ENCODE measurements at places on chromosomes 7 and 10. TPM values are rescaled to one million over a fixed set of nuclear protein-coding genes. Genes with fewer than 3 reads are reported as not detected.

- H3K4me3 ChIP-seq: no peak overlapping the region
- H3K36me3 ChIP-seq: no peaks in the 10 kb centered on the region
- DNase-seq: no peak
- H3K4me1 ChIP-seq: peaks cover 1% of the 10 kb centered on the region
These were observed 195.4 kb downstream of the SKIDA1 start for GRCh38 chr10:21329995-21330627.

DNA sequence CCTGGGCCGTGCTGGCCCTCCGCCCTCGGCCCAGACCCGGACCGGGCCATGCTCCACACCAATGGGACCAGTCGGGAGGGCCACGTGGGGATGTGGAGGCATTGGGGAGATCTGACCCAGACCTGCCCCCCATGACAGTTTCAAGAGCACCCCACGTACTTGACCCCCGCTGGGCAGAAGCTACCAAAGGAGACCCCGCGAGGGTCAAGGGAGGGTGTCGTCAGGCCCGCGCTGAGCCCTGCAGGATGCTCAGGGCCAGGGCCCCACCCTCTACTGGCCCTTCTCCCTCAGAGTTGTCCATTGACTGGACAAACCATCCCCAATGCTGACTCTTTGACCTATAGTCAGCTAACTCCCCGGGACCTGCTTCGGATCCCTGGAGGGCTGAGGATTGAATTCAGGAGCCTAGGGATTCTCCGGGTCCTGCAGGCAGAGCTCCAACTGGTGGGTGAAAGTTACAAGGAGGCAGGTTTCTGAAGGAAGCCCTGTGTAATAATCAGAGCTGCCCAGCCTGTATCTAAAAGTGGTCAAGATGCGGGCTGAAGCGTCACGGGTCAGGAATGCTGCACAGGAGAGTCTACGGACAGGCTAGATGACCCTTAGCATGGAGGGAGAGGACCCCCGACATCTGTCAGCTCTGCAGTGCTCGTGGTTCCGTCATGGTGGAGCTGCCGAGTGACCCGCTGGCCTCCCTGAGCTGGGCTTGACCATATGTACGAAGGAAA lies 498 bp upstream of the CALHM2 start:
- no peaks in the 10 kb centered on the region for H3K27me3 ChIP-seq
- peaks cover 25% of the 10 kb centered on the region for H3K4me1 ChIP-seq
- H3K36me3 ChIP-seq: no peaks in the 10 kb centered on the region
- peak overlapping the region; percentile 93 for H3K27ac ChIP-seq
- H3K4me3 ChIP-seq: peak overlapping the region; percentile 69
- no peak for DNase-seq

GRCh38 chr10:22702348-22702747 lies 12.0 kb downstream of the PIP4K2A start:
- no peak overlapping the region for H3K4me3 ChIP-seq
- no peak for DNase-seq
- H3K36me3 ChIP-seq: no peaks in the 10 kb centered on the region
- H3K27ac ChIP-seq: no peak overlapping the region
- H3K27me3 ChIP-seq: no peaks in the 10 kb centered on the region
- peaks cover 2% of the 10 kb centered on the region for H3K4me1 ChIP-seq

DNA sequence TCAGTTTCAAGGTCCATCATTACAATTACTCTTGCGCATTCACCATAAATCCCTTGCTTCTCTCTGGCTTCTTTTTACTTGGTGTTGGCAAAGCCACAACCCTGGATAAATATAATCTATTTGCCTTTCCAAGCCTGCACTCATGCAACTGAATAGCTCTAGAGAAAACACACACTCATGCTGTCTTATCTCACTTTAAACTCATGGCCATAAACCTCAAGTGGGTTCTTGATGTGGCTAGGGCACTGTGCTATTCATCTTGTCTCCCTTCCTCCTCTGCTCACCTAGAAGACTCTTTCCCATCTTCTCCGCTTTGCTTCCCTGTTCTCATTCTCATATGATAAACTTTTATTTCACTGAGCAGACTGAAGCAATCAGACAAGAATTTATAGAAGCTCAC lies 165.4 kb upstream of the MTPN start:
- no peaks in the 10 kb centered on the region for H3K27me3 ChIP-seq
- no peak for DNase-seq
- no peaks in the 10 kb centered on the region for H3K4me1 ChIP-seq
- H3K4me3 ChIP-seq: no peak overlapping the region
- H3K36me3 ChIP-seq: no peaks in the 10 kb centered on the region

DNA sequence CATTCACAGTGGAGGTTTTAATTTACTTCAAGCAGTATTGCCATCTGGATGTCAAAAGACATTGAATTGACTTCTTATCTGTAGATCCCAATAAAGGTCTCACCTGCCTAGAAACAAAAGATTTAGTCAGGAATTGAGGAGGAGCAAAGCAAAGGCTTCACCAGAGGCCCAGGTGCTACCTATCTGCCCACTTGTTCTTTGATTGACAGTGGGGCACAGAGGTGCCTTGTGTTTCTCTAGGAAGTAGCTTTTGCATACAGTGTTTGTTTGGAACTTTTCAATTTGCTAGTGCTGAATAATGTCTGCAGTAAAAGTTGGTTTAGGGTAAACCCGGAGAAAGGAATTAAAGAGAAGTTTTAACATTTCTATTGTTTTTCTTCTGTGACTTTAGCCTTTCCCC lies 40.4 kb downstream of the AUTS2 start:
- H3K4me3 ChIP-seq: no peak overlapping the region
- no peaks in the 10 kb centered on the region for H3K27me3 ChIP-seq
- no peaks in the 10 kb centered on the region for H3K36me3 ChIP-seq
- H3K4me1 ChIP-seq: peaks cover 2% of the 10 kb centered on the region
- no peak for DNase-seq

DNA sequence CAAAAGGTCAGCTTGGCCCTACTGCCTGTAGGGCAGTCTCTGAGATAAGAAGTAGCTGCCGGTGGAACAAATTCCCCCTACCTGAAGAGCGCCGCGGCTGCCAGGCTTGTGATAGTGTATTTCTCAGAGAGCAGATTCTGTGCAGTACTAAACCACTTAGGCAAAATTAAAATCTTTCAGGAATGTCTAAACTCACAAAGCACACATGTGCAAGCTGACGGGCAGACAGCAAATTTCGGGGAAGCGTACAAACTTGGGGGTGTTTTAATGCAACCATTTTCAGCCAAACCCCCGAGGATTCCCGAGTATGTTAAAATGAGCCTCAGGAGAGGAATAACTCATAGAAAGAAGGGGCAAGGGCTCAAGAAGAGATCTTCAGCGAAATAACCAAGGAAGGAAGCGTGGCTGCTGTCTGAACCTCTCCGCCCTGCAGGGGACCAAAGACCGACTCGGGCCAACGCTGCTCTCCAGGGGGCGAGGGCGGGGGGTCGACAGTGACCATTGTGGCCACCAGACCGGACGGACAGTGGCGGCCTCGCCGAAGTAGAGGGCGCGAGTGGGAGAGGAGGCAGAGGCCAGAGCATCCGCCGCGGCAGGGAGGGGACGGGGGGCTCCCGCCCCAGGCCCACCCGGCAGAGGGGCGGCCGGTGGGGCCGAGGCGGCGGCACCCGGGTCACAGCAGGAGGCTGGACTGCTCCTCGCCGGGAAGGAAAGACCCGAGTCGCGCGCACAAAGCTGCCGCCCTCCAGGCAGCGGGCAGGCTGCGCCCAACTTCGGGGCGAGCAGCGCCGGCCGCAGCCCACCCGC lies 819 bp downstream of the HYCC1 start:
- peak; percentile 35 for DNase-seq
- no peaks in the 10 kb centered on the region for H3K36me3 ChIP-seq
- H3K4me1 ChIP-seq: peaks cover 1% of the 10 kb centered on the region
- H3K27me3 ChIP-seq: no peaks in the 10 kb centered on the region

- H3K27me3 ChIP-seq: no peaks in the 10 kb centered on the region
- H3K27ac ChIP-seq: peak overlapping the region; percentile 61
- H3K36me3 ChIP-seq: no peaks in the 10 kb centered on the region
- H3K4me3 ChIP-seq: peak overlapping the region; percentile 17
These were observed 68.3 kb upstream of the FAM171A1 start for GRCh38 chr10:15439341-15439842.

GRCh38 chr10:5589661-5590511 lies 65.1 kb downstream of the CALML3 start:
- no peak for DNase-seq
- no peak overlapping the region for H3K27ac ChIP-seq
- no peaks in the 10 kb centered on the region for H3K27me3 ChIP-seq
- H3K36me3 ChIP-seq: no peaks in the 10 kb centered on the region
- H3K4me1 ChIP-seq: no peaks in the 10 kb centered on the region

- DNase-seq: peak; percentile 39
- H3K27ac ChIP-seq: no peak overlapping the region
- peak overlapping the region; percentile 74 for H3K4me3 ChIP-seq
- no peaks in the 10 kb centered on the region for H3K36me3 ChIP-seq
These were observed 947 bp downstream of the HOXA3 start for GRCh38 chr7:27151341-27151930.

GRCh38 chr10:30573721-30574431 lies 55.7 kb downstream of the LYZL2 start:
- DNase-seq: no peak
- H3K4me3 ChIP-seq: no peak overlapping the region
- H3K27me3 ChIP-seq: no peaks in the 10 kb centered on the region
- H3K4me1 ChIP-seq: no peaks in the 10 kb centered on the region
- no peaks in the 10 kb centered on the region for H3K36me3 ChIP-seq

DNA sequence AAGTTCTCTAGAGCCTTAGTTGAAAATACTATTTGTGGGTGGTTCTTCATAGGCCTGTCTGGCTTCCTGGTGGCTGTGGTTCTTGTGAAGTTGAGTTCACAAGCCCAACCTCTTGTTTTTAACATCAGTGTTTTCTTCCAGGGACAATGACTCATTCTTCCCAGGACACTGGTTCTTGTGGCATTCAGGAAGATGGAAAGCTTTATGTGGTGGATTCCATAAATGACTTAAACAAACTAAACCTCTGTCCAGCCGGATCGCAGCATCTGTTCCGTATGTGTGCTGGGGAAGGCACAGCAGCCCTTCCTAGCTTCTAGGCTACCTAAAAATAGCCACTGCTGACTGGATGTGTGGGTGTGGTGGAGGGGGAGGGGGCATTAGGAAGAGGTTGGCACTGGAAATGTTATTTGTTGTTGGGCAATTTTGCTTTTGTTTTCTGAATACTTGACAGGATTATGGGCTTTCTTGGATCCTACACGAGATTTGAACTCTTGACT lies 3.9 kb downstream of the LSMEM1 start:
- no peak overlapping the region for H3K4me3 ChIP-seq
- no peak for DNase-seq
- H3K27ac ChIP-seq: no peak overlapping the region
- no peaks in the 10 kb centered on the region for H3K36me3 ChIP-seq
- peaks cover 3% of the 10 kb centered on the region for H3K4me1 ChIP-seq
- no peaks in the 10 kb centered on the region for H3K27me3 ChIP-seq

DNA sequence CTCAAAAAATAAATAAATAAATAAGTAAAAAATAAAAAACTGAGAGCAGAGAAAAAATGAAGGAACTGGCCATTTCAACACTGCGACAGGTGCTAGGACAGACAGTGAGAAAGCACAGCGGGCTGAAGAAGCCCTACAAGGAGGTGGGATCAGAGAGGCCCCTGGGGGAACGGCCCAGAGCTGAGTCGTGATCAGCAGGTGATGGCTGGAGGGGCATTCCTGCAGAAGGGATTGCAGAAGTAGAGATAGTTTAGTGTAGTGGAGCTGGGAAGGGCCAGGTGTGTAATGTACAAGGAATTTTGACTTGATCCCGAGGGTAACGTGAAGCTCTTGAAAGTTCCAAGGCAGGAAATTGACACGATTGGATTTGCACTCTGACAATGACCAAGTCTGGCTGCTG lies 112.1 kb downstream of the CUL2 start:
- H3K27ac ChIP-seq: no peak overlapping the region
- no peak for DNase-seq
- H3K27me3 ChIP-seq: no peaks in the 10 kb centered on the region
- no peaks in the 10 kb centered on the region for H3K4me1 ChIP-seq
- no peaks in the 10 kb centered on the region for H3K36me3 ChIP-seq

DNA sequence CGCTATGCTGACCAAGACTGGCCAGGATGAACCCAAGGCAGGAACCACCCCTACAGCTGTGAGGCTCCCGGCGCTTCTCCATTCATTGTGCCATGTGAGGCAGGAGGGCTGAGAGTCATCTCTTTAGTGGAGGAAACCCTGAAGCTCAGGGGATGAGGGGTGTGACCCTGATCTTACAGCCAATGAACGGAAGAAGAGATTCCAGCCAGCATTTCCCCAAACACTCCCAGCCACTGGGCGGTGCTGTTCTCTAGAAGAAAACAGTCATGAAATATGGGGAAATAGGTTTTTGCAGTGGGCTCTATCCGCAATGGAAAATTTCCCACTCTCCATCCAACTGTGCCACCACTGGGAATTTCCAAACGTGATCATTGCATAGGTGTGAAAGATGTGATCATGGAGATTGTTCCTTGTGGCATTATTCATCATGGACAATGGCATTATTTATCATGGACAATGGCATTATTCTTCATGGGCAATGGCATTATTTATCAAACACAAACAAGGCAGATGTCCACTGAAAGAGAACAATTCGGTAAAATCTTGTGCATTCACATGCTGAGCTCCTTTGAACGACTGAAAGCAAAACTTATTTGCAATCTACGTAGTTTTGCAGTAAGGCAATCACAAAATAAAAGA lies 14.0 kb upstream of the SLC18A2 start:
- peak; percentile 58 for DNase-seq
- no peaks in the 10 kb centered on the region for H3K27me3 ChIP-seq
- no peak overlapping the region for H3K27ac ChIP-seq
- no peaks in the 10 kb centered on the region for H3K36me3 ChIP-seq
- no peaks in the 10 kb centered on the region for H3K4me1 ChIP-seq
- H3K4me3 ChIP-seq: no peak overlapping the region

- DNase-seq: no peak
- H3K4me1 ChIP-seq: no peaks in the 10 kb centered on the region
- H3K36me3 ChIP-seq: no peaks in the 10 kb centered on the region
- H3K27me3 ChIP-seq: no peaks in the 10 kb centered on the region
These were observed 42.5 kb upstream of the LCOR start for GRCh38 chr10:96789571-96790108.

GRCh38 chr10:81564143-81564542 lies 310.9 kb upstream of the NRG3 start:
- H3K27me3 ChIP-seq: no peaks in the 10 kb centered on the region
- no peak overlapping the region for H3K4me3 ChIP-seq
- H3K4me1 ChIP-seq: no peaks in the 10 kb centered on the region
- H3K36me3 ChIP-seq: no peaks in the 10 kb centered on the region
- DNase-seq: no peak

GRCh38 chr7:133904776-133905175 lies 222.4 kb upstream of the LRGUK start:
- no peaks in the 10 kb centered on the region for H3K27me3 ChIP-seq
- no peak overlapping the region for H3K4me3 ChIP-seq
- H3K27ac ChIP-seq: no peak overlapping the region
- H3K36me3 ChIP-seq: no peaks in the 10 kb centered on the region
- H3K4me1 ChIP-seq: no peaks in the 10 kb centered on the region

- H3K27ac ChIP-seq: no peak overlapping the region
- DNase-seq: no peak
- H3K36me3 ChIP-seq: no peaks in the 10 kb centered on the region
- H3K27me3 ChIP-seq: no peaks in the 10 kb centered on the region
- H3K4me1 ChIP-seq: no peaks in the 10 kb centered on the region
These were observed 25.3 kb upstream of the C10orf95 start for GRCh38 chr10:102476466-102477141.

- no peak for DNase-seq
- H3K27ac ChIP-seq: peak overlapping the region; percentile 63
- no peaks in the 10 kb centered on the region for H3K27me3 ChIP-seq
- no peak overlapping the region for H3K4me3 ChIP-seq
- no peaks in the 10 kb centered on the region for H3K36me3 ChIP-seq
These were observed 38.4 kb downstream of the DNAJB12 start for GRCh38 chr10:72316386-72316700.

Gene TDRD1
- total RNA-seq: 1.2 TPM

Gene SKAP2
- total RNA-seq: 17.1 TPM

Gene CALML5
- not detected for total RNA-seq

Gene IRF5
- total RNA-seq: 3.7 TPM

Gene TUBGCP2
- total RNA-seq: 59.1 TPM

Gene MMP21
- 1.2 TPM for total RNA-seq

Gene TMEM213
- total RNA-seq: not detected

Gene SPDYE3
- not detected for total RNA-seq

Gene POLR2J2
- 8.1 TPM for total RNA-seq

Gene PLEKHS1
- total RNA-seq: 0.15 TPM
